NCI-H2171 (cell line): ENCODE measurements at places on chromosomes 3 and 15.
A peak's percentile ranks its signal among the peaks of the same experiment; 100 is the strongest.

GRCh38 chr15:84947947-84948830 is 33.5 kb upstream of the PDE8A start:
- DNase-seq = no peak

DNA sequence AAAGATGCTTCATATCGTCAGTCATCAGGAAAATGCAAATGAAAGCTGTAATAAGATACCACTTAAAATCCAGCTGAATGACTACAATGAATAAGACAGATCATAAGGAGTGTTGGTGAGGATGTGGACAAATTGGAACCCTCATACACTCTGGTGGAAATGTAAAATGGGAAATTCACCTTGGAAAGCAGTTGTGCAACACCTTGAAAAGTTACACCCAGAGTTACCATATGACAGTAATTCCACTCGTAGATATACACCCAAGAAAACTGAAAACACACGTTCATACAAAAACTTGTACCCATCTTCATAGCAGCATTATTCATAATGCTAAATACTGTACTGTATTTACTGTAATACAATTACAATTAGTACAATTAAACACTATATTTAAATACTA is 2.3 kb downstream of the TTC23 start:
- no peak for DNase-seq

DNA sequence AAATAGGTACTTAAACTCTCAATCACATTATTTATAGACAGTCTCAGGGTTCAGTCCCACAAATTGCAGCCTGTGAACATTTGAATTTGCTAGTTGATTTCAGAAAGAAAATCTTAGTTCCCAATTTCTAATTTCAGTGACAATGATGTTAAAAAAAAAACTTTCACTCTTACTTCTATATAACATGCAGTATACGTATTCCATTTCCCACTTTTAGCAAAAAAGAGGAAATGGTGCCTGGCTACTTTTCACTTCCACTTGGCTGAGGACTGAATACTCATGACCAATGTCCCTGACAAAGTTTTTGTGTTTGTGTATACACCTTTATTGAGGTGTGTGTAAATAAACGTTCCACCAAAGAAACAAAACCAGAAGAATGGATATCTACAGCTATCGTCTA is 32.1 kb upstream of the XCR1 start:
- no peak for DNase-seq

- DNase-seq = peak; percentile 34
Observed at GRCh38 chr3:182041668-182042291, 330.1 kb downstream of the SOX2 start.

DNA sequence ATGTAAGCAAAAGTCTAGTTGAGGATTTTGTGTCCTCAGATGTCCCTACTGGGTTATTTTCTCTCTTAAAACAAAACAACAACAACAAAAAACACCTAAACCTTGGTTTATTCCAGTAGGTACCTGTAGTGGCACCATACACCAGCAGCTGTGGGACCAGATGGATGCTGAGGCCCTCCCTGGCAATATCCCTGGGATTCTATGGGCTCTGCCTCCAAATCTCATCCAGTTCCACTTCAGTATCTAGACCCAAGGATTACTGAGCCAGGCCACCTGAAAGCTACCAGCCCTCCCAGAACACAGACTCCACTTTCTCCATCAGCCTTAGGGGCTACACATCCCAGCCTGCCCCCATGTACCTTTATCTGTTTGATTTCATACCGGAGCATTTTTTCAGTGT is 1.7 kb downstream of the TIMP4 start:
- no peak for DNase-seq

DNA sequence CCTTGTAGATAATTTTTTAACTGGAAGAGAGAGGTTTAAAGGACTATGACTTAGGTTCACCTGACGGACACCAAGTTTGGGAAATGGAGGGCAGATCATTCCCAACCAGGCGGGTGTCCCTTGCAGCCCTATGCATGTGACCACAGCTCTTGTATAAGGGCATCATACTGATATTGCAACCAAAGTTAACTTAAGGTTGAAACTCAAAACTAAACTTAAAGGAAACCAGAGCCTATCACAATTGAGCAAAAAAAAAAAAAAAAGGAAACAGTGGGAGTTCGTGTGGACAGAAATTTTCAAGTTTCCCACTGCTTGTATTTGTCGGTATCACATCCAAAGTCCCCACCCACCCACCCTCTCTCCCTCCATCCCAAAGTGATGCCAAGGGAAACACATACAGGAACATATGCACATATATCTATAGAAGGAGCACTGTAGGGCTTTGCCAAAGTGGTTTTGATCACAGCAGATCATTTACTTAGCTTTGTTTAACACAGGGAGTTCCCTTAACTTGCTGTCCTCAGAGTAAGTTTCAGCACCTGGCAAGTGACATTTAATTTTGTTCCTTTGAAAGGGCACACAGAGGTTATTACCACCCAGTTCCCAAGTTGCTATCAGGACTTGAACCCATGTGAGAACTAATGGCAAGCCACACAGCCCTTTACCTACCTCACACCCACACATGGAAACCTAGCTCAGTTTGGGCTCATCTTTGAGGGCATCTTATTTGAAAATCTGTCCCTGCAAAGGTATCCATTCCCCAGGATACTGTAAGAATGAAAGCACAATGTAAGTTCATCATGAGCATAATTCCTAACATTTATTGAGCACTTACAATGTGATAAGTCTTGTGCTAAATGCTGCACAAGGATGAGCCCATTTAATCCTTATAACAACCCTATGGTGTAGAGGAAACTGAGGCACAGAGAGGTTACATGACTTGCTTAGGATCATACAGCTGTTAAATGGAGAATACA is 204.5 kb upstream of the CMC1 start:
- no peak for DNase-seq

DNA sequence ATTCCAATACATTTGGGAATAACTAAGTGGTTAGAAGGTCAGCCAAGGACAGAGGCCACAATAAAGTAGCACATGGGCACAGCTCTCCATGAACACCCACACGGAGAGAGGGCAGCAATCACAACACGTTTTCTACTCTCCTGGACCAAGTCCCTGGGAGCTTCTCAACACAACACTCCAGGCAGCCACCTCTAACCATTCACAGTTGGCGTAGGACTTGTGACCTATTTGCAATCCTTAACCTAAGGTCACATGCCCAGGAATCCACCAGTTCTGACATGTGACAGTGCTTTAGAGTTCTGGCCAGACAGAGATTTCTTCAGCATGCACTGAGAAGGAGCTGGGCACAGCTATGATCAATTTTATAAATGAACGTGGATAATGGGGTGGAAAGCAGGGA is 280.8 kb downstream of the SHQ1 start:
- DNase-seq = no peak

DNA sequence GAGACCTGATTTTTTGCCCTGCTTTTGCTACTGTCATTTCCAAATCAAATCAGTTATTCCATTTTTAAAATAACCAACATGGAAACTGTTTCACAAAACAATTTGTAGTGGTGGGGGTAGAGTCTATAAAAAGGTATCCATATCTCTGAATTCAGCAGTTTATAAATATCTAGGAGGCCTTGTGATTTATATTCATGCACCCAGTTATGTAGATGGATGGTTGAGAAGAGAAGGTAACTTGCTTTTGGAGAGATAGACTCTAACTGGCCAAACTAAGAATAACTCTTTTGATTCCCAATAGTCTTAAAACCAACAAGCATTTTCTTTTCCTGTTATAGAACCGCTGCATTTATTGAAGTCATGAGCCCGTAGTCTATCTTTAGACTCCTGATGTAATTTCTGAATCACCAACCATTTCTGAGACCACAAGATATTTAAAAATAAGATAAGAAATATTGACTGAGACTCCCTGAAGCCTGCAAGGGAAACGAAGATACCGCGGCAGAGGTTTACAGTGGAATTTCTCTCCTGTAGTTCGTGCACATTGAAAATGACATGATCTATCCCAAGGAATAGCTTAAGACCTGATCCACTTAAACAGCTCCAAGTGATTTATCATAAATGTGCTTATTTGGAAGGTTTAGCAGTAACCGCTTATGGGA is 68.5 kb downstream of the SAMMSON start:
- no peak for DNase-seq

GRCh38 chr3:182469086-182469485 is 324.2 kb upstream of the ATP11B start:
- no peak for DNase-seq

DNA sequence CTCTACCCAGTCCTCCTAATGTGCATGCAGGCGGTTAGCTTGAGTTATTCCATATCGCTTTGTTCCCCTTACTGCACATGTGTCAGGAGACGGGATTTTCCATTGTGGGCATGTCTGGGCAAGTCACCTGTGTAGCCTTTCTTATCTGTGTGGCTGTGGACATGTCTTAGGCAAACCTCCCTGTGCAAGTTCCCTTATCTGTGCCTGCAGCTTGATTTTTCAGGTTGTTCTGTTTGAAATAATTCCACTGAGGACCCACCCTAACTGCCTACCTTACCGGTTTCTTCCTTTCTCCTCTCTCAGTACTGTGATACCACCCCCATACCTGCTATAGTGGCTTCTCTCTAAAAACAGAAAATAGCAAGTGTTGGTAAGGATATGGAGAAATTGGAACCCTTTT is 113.6 kb downstream of the NEO1 start:
- DNase-seq = no peak

- no peak for DNase-seq
Observed at GRCh38 chr3:13483988-13484695, 4.0 kb downstream of the HDAC11 start.

GRCh38 chr15:100628746-100629145 is 26.4 kb downstream of the ASB7 start:
- DNase-seq = no peak

DNA sequence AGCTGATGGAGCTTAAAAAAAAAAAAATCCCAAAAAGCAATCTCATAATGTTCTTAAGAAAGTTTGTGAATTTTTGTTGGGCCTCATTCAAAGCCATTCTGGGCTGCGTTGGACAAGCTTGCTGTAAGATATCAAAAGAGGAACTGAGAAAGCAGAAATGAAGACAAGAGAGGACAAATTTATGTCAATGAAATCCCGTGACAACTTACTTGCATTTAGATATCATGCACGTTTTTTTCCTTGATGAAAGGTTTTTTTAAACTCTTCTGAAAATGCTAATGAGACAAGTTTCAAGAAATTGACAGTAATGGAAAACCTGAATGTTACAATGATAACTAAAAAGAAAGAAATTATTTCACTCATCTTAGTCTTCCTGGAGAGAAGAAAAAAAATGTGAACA is 662.9 kb downstream of the SQOR start:
- DNase-seq = no peak

GRCh38 chr3:106440672-106441071 is 571.9 kb upstream of the CBLB start:
- DNase-seq = no peak

GRCh38 chr15:62035256-62035924 is 24.9 kb downstream of the VPS13C start:
- DNase-seq = no peak

DNA sequence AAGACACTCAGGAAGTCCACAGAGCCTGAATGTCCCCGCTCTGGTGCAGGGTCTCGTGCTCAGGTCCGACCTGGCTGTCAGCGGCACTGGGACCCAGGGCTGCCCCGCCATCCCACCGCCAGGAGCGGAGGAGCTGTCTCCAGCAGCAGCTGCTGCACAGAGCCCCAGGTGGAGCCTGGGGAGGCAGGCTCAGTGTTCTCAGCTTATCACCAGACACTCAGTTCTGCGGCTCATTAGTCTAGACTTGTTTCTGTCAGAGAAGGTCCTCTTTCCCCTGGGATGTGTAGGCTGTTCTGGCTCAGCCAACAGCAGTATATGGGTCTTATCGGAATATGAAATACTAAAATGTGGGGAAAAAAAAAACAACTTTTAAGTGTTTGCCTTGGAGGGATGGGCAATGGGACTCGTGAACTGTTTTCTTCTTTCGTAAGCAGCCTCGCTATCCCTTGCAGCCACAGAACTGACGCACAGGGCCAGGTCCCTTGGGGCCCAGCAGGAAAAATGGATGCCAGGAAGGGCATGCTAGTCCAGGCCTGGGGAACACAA is 75.9 kb downstream of the KLF13 start:
- DNase-seq = peak; percentile 91

- DNase-seq = no peak
Observed at GRCh38 chr3:10678796-10679376, 137.1 kb upstream of the SLC6A11 start.

GRCh38 chr3:62990704-62991413 is 115.6 kb upstream of the CADPS start:
- no peak for DNase-seq

DNA sequence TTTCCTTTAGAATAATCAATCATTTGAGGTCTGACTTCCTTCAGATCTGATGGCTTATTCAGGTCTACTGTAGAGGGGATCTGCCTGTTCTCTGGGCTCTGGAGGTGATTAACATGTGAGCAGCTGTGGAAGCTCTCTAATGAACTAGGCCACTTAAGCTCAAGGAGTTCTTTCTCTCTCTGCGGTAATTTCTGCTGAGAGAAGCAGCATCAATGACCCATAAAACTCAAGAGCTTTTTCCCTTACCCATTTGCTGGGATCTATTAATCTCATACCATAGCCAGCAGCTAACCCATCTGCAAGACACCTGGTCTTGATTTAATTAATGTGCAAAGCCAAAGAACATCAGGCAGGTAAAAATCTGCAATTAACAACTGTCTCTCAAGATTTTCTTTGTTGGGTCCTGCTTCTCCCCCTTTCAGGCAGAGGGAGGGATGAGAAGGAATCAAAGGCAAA is 73.2 kb upstream of the DLG1 start:
- DNase-seq = peak; percentile 90

GRCh38 chr3:10775259-10775658 is 40.8 kb upstream of the SLC6A11 start:
- DNase-seq = no peak

DNA sequence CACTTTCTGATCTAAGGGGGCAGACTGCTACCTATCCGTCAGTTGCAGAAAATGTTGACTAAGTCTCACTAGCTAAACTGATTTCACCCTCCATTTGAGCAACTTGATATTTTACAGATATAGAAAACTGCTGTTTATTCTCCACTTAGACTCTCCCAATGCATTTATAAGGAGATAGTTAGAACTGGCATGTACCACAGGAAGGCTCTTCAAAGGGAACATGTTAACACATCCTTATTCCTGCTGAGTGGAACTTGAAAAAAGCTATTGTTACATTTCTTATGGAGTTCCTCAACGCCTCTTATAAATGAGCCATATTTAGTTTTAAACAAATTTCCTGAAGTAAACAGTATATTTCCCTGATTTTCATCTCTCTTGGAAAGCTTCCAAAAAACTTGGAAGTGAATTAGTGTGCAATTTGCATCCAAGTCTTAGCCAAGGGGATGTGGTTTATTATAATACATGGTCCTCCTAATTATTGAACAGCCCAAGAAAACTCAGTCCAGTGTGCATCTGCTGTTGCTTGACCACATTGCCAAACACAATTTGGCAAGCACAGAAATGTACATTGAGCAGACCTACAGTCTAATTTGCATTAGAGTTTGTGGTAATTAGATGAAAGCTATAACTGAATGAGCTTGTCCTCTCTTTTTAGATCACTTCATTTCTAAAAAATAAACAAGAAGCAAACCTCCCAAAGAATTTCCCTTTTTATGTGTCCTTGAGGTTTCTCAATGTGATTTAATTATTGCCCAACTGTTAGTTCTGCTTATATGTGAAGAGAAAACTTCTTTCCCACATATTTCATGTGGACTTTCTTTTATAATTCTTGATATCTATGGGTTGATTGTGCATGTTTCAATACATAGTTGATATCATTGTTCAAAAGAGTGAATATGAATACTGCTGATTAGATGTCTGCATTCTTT is 72.6 kb upstream of the DPH6 start:
- DNase-seq = no peak
